ENCODE measurements at places on chromosomes 5 and 9. TPM values are rescaled to one million over a fixed set of nuclear protein-coding genes. Genes with fewer than 3 reads are reported as not detected.

GRCh38 chr9:126499005-126499910 lies 114.5 kb upstream of the LMX1B start:
- no peak for DNase-seq

GRCh38 chr5:43019291-43019613 lies 20.9 kb downstream of the ANXA2R start:
- no peak for DNase-seq

The TAS2R1 gene
- polyA plus RNA-seq, result 0.05 TPM

DNA sequence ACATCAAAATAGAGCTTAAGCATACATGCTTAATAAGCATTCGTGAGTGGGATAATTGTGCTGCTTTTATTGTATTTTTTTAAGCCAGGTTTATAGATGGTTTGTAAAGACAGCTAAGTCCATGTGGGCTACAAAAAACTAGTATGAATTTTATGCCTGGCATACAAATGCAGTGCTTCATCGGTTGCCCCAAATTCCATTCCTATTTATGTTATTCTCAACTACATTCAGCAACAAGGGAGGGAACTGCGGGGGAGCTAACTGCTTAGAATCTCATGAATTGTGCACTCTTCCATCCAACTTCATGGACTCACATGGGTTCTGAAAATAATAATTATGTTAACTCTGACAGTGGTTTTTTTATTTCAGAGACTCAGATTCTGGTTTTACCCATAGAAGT lies 199.2 kb downstream of the FAM170A start:
- no peak for DNase-seq

GRCh38 chr9:29348999-29349398 lies 1775.7 kb upstream of the C9orf72 start:
- no peak for DNase-seq

Data from right renal pelvis (tissue), 4 donors.